Smooth muscle cell of bladder (primary cell): ENCODE measurements at places on chromosomes 1 and 21. TPM values are rescaled to one million over a fixed set of nuclear protein-coding genes. Genes with fewer than 3 reads are reported as not detected.

Gene NHLH1
- total RNA-seq: under 0.01 TPM in 1 of 2 replicates, not detected in the other

Gene AZIN2
- 7.7 and 12.8 TPM in 2 replicates for total RNA-seq

Gene ATP5PF
- total RNA-seq: 44.9 and 47.9 TPM in 2 replicates

Gene SPRR2A
- total RNA-seq: not detected in 2 replicates

Gene C8A
- not detected in 2 replicates for total RNA-seq

Gene KCTD3
- 38.7 and 46.6 TPM in 2 replicates for total RNA-seq
